ENCODE measurements at places on chromosomes 16 and 17. TPM values are rescaled to one million over a fixed set of nuclear protein-coding genes. Genes with fewer than 3 reads are reported as not detected.

The CCT6B gene
- total RNA-seq, result 0.23 TPM

The KRT28 gene
- total RNA-seq, result not detected

The TMEM220 gene
- 1.7 TPM for total RNA-seq

The ALOX12 gene
- under 0.01 TPM for total RNA-seq

The CRYM gene
- not detected for total RNA-seq

Measured in smooth muscle cell of the coronary artery (primary cell).